GM13977 (cell line): ENCODE measurements at places on chromosomes 5 and 9.

DNA sequence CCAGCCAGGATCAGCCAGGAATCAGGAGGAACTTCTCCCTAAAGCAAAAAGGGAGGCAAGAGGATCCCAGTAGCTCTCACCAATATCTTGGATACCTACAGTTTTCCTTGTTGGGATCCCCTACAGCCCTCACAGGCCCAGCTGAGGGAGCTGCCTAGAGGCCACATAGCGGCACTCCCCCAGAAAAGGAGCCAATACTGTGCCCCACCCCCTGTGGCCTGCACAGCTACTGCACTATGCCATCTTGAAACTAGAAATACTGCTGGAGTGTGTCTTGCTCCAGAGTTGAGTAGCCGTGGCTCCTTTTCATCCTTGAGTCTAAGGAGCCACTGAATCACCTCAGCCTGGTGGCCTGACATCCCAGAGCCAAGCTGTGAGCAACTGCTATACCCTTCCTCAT, 22.3 kb upstream of the TRPM6 start:
- DNase-seq: no peak

- no peak for DNase-seq
Measured at GRCh38 chr9:1532171-1532570, 482.0 kb downstream of the DMRT2 start.

DNA sequence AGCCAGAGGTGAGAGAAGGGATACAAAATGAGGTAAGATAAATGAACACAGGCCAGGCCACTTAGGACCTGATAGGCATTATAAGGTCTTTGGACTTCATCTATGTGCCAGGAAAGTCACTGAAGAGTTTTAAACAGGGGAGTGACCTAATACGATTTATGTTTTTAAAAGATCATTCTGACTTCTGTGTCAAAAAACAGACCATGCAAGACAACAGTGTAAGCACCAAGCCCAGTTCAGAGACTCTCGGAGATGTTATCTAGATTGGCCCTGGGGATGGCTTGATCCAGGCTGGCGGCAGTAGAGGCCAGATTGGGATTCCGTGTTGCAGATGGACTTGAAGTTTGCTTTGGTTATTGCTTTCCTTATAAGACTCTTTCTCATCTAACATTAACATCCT, 43.0 kb upstream of the DPYSL3 start:
- DNase-seq: no peak

GRCh38 chr5:160626322-160626721, 204.7 kb downstream of the PTTG1 start:
- DNase-seq: no peak

GRCh38 chr5:98791001-98791519, 17.6 kb downstream of the RGMB start:
- DNase-seq: no peak
